Activated CD4-positive, alpha-beta T cell treated with anti-CD3 and anti-CD28 coated beads, Interleukin-10, Interleukin-2, amounts not matched to agents 100 ng/mL and 50 ng/mL, durations not matched to agents 16 hours and 8 hours (primary cell): ENCODE measurements at places on chromosomes 7 and 10.

DNA sequence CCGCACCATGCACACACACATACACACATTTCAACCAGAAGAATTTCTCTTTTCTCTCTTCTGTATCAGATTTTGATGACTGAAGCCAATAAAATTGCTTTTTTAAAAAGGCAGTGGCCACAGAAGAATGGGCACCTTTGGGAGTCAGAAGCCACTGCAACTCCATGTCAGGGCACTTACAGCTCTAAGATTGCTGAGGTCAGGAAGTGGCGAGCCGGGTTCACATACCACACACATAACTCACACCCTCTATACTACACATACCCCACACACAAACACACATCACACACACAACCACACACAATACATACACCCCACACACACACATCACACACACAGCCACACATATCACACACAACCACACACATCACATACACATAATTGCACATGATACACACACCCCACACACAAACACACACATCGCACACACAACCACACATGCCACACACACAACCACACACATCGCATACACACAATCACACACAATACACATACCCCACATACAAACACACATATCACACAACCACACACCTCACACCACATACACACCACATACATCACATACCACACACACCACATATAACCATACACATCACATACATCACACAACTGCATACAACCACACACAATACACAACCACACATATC is 31.2 kb downstream of the GPRIN2 start:
- DNase-seq, result no peak

- no peak for DNase-seq
These were observed 222.6 kb downstream of the EBF3 start for GRCh38 chr10:129741280-129741977.

DNA sequence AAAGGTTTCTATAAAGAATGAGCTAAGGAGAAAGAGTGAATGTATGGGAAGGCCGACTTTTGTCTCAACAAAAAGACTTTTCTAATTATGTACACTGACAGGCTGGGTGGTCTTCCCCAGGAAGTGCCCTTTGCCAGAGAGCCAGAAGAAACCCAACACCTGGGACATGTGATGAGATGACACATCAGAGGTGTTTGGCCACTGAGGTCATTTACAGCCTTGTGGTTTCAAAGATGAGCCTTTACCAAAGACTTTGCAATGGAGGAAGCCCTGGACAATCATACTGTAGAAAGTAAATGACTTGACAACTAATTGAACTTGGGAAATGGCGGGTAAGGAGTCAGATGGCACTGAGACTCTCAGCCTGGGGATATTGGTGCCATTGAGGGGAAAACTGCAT is 3.4 kb upstream of the NRG3 start:
- DNase-seq, result no peak

- DNase-seq, result no peak
These were observed 68.3 kb downstream of the BMS1 start for GRCh38 chr10:42850931-42851330.
